ENCODE measurements at places on chromosomes 13 and 19.

DNA sequence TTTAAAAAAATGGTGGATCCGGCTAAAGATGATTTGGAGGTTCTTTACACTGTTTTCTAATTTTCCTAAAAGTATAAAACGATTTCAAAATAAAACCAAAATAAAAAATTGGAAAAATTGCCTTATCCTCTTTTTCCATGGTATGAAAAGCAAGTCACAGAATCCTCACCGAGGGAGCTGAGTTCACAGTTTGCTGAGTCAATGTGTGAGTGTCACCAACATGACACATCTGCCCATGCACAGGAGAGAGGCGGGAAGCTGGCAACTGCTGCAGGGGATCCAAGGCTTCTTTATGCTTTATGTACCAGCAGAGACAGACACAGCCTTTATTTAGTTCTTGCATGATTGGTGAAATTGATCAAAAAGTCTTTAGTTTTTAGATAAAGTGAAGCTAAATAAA lies 157.8 kb downstream of the TNFSF13B start:
- DNase-seq = no peak

GRCh38 chr19:28443361-28443760 lies 769.6 kb downstream of the UQCRFS1 start:
- no peak for DNase-seq

- DNase-seq = no peak
Observed at GRCh38 chr19:47758443-47758804, 13.1 kb downstream of the NOP53 start.

GRCh38 chr13:28117689-28118377 lies 17.5 kb upstream of the FLT3 start:
- DNase-seq = no peak

GRCh38 chr13:91878491-91878890 lies 480.1 kb downstream of the GPC5 start:
- DNase-seq = no peak

DNA sequence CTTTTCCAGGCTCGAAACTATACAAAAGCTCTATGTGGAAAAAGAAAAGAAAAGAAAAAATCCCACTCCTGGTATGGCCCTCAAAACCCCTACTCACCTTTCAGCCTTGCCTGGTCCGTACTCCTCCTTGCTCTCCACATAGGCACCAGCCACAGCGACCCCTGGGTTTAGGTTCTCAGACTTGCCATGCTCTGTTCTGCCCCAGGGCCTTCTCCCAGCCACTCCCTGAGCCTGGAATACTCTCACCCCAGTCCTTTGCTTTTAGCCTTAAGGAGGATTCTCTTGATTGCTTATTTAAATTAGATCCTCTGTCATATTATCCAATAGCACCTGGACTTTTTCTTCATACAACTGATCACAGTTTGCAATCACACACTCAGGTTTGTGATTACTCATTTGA lies 522.5 kb downstream of the DIAPH3 start:
- DNase-seq = no peak

DNA sequence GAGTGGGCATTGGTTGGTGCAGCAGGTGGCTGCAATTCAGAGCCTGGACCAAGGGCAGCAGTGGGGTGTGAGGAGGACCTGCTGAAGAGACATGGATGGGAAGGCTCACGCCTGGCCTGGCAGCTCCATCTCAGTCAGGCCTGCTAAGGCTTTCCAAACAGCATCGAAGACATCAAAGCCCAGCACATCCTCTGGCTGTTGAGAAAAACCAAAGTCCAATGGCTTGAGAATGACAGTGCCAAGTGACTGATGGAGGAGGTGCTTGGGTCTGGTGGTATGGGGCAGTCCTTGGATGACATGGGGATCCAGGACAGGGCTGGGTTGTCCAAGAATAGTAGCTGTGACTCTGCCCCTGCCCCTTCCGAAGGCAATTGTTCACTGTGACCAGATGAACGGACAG lies 19.0 kb upstream of the XPO4 start:
- DNase-seq = no peak

GRCh38 chr19:50580970-50581634 lies 12.9 kb upstream of the LRRC4B start:
- DNase-seq = no peak

- no peak for DNase-seq
Observed at GRCh38 chr13:101773062-101773461, 320.6 kb downstream of the ITGBL1 start.

DNA sequence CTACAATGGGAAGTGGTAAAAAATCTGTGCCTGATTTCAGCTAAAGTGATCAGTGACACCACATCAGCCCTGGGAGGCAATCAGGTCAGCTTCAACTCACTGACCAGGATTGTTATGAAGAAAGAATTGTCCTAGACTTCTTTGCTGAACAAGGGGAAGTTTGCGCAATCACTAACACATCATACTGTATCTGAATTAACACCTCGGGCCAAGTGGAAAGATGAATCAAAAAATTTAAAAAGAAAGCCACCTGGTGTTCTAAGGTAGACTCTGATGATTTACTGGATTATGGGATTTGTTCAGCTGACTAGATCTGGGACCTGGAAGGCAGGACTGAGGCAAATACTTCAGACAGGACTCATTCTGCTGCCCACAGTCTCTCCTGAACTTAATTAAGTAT lies 161.8 kb downstream of the DIAPH3 start:
- no peak for DNase-seq

GRCh38 chr19:49441210-49441959 lies at the start of gene SLC17A7:
Gene SLC17A7 (minus strand): TSS chr19:49441527. CDS start chr19:49441379, 148 bp downstream.
- DNase-seq = no peak

GRCh38 chr19:2716275-2716650 lies 4.9 kb downstream of the DIRAS1 start:
- DNase-seq = no peak

GRCh38 chr19:17405250-17406045 lies at the start of gene BST2:
Gene BST2 (minus strand): TSS chr19:17405630. CDS start chr19:17405575, 55 bp downstream.
- no peak for DNase-seq

DNA sequence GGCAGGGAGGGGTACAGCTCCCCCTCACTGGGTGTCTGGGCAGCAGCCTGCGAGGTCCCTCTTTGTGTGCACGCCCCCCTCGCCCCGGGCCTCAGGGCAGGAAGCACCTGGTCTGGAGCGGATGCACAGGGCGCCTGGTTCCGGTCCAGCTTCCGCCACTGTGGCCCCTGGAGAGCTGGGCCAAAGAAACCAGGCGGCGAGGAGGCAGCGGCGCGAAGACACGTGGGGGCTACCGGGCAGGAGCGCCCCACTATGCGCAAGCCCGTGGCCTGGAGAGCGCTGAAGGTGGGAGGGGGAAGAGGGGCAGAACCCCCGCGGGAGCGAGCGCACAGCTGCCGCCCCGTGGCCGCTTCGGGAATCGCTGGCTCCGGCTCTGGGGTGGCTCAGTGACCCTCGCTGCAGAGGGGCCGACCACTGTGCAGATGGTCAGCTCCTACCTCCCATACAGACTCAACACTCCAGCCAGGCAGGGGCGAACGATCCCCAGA lies 1.7 kb upstream of the LYL1 start:
- DNase-seq = no peak

Measured in progenitor cell of endocrine pancreas (in vitro differentiated cells).